ENCODE measurements at places on chromosomes 13 and 19.

- no peak overlapping the region for H3K4me3 ChIP-seq
- no peaks in the 10 kb centered on the region for H3K36me3 ChIP-seq
- DNase-seq: no peak
- H3K27me3 ChIP-seq: no peaks in the 10 kb centered on the region
Measured at GRCh38 chr19:10006335-10006708, 4.0 kb downstream of the COL5A3 start.

GRCh38 chr13:114142640-114143490 is 10.4 kb upstream of the RASA3 start:
- H3K4me1 ChIP-seq: no peaks in the 10 kb centered on the region
- no peak overlapping the region for H3K4me3 ChIP-seq

- H3K36me3 ChIP-seq: no peaks in the 10 kb centered on the region
- H3K4me3 ChIP-seq: no peak within 1 kb of the TSS
- H3K27ac ChIP-seq: no peak within 1 kb of the TSS
- peak; percentile 28 for DNase-seq
- no peaks in the 10 kb centered on the region for H3K27me3 ChIP-seq
- no peaks in the 10 kb centered on the region for H3K4me1 ChIP-seq
Measured at GRCh38 chr13:113666951-113667701, at the start of gene GRK1. Gene GRK1 (plus strand): TSS chr13:113667219. CDS start chr13:113667387, 168 bp downstream.

- H3K4me3 ChIP-seq: peak overlapping the region; percentile 62
- H3K27me3 ChIP-seq: no peaks in the 10 kb centered on the region
- DNase-seq: no peak
- H3K36me3 ChIP-seq: no peaks in the 10 kb centered on the region
- no peaks in the 10 kb centered on the region for H3K4me1 ChIP-seq
Measured at GRCh38 chr13:67231289-67232000, 1.3 kb upstream of the PCDH9 start.

- H3K36me3 ChIP-seq: no peaks in the 10 kb centered on the region
- H3K4me3 ChIP-seq: no peak overlapping the region
- H3K27me3 ChIP-seq: no peaks in the 10 kb centered on the region
Measured at GRCh38 chr19:7860714-7861618, 13.2 kb downstream of the PRR36 start.

- H3K27ac ChIP-seq: no peak overlapping the region
- no peaks in the 10 kb centered on the region for H3K27me3 ChIP-seq
- no peaks in the 10 kb centered on the region for H3K36me3 ChIP-seq
- H3K4me3 ChIP-seq: no peak overlapping the region
- DNase-seq: no peak
Measured at GRCh38 chr19:43643326-43643725, 3.7 kb upstream of the CADM4 start.

GRCh38 chr13:32202268-32202667 is 112.9 kb downstream of the ZAR1L start:
- H3K36me3 ChIP-seq: no peaks in the 10 kb centered on the region
- H3K4me3 ChIP-seq: no peak overlapping the region
- H3K27ac ChIP-seq: no peak overlapping the region
- H3K4me1 ChIP-seq: peaks cover 31% of the 10 kb centered on the region

GRCh38 chr13:28501547-28501946 is 6.6 kb upstream of the FLT1 start:
- no peak overlapping the region for H3K27ac ChIP-seq
- H3K27me3 ChIP-seq: 0 out of 2 replicates have a peak, but pooled peaks cover under 1% of the 10 kb centered on the region
- no peak for DNase-seq
- H3K4me1 ChIP-seq: peaks cover 6% of the 10 kb centered on the region

- H3K36me3 ChIP-seq: no peaks in the 10 kb centered on the region
- no peaks in the 10 kb centered on the region for H3K4me1 ChIP-seq
- no peak overlapping the region for H3K27ac ChIP-seq
- H3K4me3 ChIP-seq: no peak overlapping the region
- no peak for DNase-seq
- no peaks in the 10 kb centered on the region for H3K27me3 ChIP-seq
Measured at GRCh38 chr13:99225078-99225477, 24.4 kb downstream of the UBAC2 start.

DNA sequence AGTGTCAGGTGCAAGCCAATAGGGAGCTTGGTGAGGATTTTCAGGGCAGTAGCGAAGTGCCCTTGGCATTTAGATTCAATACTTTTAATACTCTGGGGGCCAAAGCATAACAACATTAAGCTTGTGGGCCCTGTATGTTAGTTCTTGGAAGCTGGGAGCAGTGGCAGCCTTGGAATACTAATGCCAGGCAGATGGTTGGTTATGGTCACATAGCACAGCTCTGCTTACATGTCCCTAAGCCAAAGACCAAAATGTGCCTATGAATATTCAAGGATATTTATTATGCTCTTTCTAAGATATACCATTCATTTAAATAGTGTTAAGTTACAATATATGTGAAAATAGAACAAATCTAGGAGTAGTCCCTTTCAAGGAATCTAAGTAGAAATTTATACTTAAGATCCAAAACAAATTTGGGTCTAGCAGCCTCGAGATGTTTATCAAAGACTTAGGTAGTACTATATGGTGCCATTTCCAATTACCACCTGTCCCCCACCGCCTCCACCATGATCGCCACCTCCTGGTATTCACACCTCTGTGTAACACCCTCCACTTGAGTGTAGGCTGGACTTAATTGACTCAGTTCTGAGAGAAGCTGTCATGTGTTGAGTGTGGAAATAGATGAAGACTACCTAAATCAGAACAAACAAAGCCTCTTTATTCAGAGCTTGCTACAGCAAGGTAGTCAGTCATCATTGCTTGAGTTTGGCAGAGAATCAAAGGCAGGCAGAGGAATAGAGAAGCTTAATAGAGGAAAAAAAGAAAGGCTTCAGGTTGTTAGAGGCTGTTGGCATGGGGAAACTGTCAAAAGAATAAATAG is 261.0 kb downstream of the GPC5 start:
- no peaks in the 10 kb centered on the region for H3K36me3 ChIP-seq
- DNase-seq: no peak
- H3K27ac ChIP-seq: no peak overlapping the region
- no peaks in the 10 kb centered on the region for H3K4me1 ChIP-seq
- H3K27me3 ChIP-seq: no peaks in the 10 kb centered on the region
- H3K4me3 ChIP-seq: no peak overlapping the region

DNA sequence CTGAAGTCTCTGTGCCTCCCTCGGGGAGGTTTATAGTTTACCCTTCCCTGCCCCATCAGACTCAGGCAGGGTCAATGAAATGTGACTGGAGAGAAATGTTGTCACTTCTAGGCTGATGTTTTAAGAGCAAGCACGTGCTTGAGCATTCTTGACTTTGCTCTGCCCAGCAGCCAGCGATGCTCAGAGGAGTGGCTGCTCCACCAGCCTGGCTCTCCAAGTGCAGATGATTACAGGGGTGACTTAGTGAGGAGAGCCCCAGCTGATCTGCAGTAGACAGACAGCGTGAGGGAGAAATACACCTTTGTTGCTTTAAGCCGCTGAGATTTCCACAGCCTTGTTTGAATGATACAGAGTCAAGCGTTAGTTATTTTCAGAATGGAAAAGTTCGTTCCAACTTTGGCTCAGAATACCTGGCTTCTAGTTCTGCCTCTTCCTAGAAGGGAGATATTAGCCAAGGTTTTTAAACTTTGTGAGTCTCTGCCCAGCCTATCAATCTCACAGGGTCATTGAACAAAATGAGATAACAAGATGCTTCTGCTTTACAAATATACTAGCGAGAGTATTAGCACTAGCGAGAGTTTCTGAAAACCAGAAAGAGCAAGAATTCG is 143.6 kb downstream of the OXGR1 start:
- no peak overlapping the region for H3K4me3 ChIP-seq
- DNase-seq: no peak
- no peaks in the 10 kb centered on the region for H3K27me3 ChIP-seq
- no peaks in the 10 kb centered on the region for H3K36me3 ChIP-seq
- no peak overlapping the region for H3K27ac ChIP-seq

DNA sequence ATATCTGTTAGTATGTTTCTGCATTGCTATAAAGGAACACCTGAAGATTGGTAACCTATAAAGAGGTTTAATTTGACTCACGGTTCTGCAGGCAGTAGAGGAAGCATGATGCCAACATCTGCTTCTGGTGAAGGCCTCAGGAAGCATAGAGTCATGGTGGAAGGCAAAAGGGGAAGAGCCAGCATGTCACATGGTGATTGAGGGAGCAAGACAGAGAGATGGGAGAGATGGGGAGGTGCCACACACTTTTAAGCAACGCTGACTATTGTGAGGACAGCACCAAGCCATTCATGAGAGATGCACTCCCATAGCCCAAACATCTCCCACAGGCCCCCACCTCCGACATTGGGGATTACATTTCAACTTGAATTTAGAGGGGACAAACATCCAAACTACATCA is 32.8 kb downstream of the COG6 start:
- no peak for DNase-seq
- no peaks in the 10 kb centered on the region for H3K27me3 ChIP-seq
- H3K36me3 ChIP-seq: no peaks in the 10 kb centered on the region
- no peaks in the 10 kb centered on the region for H3K4me1 ChIP-seq

DNA sequence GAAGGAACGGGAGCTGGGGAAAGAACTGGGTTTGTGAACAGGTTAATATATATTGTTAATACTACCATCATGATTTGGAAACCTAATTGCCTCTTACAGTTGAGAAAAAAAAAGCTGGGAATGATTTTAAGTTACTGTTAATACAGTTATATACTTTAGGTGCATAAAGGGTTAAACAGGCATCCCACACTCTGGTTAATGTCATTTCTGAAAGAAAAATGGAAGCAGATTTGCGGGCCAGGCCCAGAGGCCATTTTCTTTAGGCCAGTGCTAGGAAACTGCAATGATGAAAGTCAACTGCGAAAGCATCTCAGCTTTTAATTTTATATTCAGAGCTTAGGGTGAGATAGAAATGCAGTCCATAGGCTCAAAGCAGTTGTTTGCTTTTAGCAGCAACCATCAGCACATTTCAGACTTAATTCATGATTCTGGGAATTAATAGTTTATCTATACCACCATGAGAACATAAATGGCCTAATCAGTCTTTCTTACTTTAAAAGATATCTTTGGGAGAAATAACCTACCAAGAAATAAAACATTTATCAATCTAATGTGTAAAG is 592.8 kb downstream of the GPC6 start:
- DNase-seq: no peak
- no peaks in the 10 kb centered on the region for H3K27me3 ChIP-seq
- H3K4me1 ChIP-seq: no peaks in the 10 kb centered on the region
- no peaks in the 10 kb centered on the region for H3K36me3 ChIP-seq
- H3K27ac ChIP-seq: no peak overlapping the region
- no peak overlapping the region for H3K4me3 ChIP-seq

GRCh38 chr13:77397636-77398035 is 70.7 kb upstream of the MYCBP2 start:
- H3K27ac ChIP-seq: no peak overlapping the region
- H3K27me3 ChIP-seq: no peaks in the 10 kb centered on the region
- no peaks in the 10 kb centered on the region for H3K36me3 ChIP-seq
- H3K4me1 ChIP-seq: no peaks in the 10 kb centered on the region
- no peak overlapping the region for H3K4me3 ChIP-seq

DNA sequence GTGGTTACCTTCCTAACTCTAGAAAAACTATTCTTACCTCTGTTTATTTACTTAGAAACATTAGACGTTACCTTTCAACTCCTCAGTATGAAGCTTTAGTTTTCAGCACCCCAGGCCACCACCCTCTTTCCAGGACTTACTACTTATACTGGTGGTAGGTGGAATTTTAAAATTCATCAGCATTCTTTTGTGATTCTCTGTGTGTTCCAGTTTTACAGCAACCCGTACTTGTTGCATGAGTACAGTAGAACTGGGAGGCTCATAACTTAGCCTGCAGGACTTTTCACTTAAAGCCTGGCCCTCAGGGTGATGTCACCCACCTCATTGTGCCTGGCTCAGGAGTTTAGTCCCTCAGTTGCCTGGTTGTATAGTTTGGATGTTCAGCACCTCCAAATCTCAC is 49.4 kb upstream of the ALOX5AP start:
- no peaks in the 10 kb centered on the region for H3K27me3 ChIP-seq
- no peaks in the 10 kb centered on the region for H3K4me1 ChIP-seq
- no peak overlapping the region for H3K27ac ChIP-seq
- no peak for DNase-seq

DNA sequence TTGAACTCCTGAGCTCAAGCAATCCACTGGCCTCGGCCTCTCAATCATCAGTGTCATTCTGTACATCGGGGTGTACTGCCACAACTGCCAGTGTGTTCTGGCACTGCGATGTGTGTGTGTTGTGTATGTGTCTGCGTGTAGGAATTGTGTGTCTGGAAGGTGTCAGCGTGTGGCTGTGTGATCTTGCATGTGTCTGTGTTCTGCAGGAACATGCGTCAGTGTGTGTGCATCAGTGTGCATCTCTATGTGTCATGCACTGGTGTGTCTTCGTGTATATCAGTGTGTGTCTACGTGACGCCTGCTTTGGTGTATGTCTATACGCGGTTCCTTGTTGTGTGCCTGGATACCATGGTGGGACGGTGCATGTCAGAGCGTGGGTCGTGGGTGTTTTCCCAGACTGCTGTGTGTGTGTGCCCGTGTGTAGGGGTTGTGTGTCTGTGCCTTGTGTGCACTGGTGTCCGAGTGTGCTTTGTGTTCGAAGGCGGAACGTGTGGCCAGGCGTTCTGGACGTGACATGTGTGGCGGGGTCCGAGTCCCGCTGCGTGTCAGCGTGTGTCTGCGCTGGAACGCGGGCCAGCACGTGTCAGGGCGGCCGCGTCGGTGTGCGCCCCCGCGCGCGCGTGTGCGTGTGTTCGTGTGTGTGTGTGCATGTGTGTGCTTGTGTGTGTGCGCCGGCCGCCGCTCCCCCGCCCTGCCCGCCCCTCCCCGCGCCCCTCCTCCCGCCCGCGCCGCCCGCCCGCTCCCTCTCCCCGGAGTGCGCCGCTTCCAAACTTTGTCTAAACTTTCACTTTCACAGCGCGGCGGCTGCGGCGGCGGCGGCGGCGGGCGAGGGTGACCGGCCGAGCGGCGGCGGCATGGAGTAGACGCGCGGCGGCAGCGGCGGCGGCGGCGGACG is at the start of gene NFIX:
Gene NFIX (plus strand): TSS at position 775 of the 895 bp plus-strand sequence. CDS start 363 bp downstream, outside the sequence.
- peak within 1 kb of the TSS; percentile 46 for H3K4me3 ChIP-seq
- DNase-seq: no peak
- H3K27me3 ChIP-seq: peaks cover 2% of the 10 kb centered on the region
- peak within 1 kb of the TSS; percentile 48 for H3K27ac ChIP-seq
- no peaks in the 10 kb centered on the region for H3K4me1 ChIP-seq

DNA sequence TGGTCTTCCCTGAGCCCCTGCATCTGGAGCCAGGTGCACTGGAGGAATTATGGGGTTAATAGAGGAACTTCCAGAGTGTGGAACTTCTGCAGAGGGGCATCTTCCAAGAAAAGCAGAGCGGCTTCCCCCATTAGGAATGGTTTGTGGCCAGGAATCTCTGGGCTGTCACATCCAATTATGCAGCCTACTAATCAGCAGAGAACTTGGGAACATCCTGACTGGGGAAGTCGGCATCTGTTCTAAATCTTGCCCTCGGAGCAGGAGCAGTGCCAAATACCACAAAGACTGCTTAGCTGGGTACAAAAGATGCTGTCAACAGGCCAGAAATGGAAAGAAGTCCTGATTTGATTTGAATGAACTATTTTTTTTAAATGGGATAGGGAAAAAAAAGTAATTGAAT is 435.1 kb downstream of the ZNF536 start:
- no peak overlapping the region for H3K4me3 ChIP-seq
- no peak overlapping the region for H3K27ac ChIP-seq
- no peak for DNase-seq
- H3K36me3 ChIP-seq: no peaks in the 10 kb centered on the region
- H3K27me3 ChIP-seq: no peaks in the 10 kb centered on the region
